ENCODE measurements at places on chromosomes 16 and 17. TPM values are rescaled to one million over a fixed set of nuclear protein-coding genes. Genes with fewer than 3 reads are reported as not detected.

The CHRNE gene
- 3.1 TPM for total RNA-seq

The E4F1 gene
- 12.7 TPM for total RNA-seq

The SRL gene
- total RNA-seq = 0.15 TPM

The EPX gene
- not detected for total RNA-seq

The KIF19 gene
- 0.58 TPM for total RNA-seq

The PLA2G10 gene
- total RNA-seq = not detected

The PER1 gene
- 108 TPM for total RNA-seq

The TMEM88 gene
- total RNA-seq = 1.3 TPM

The ERN2 gene
- 0.05 TPM for total RNA-seq

The SCARF1 gene
- total RNA-seq = 12.5 TPM

The TXNDC11 gene
- total RNA-seq = 49.1 TPM

The VMO1 gene
- 8.2 TPM for total RNA-seq

The RPAIN gene
- 15.6 TPM for total RNA-seq

The UMOD gene
- not detected for total RNA-seq

The HOXB9 gene
- total RNA-seq = 0.13 TPM
